ENCODE measurements at places on chromosomes 5 and 9.

GRCh38 chr5:177502886-177503285 lies 5.5 kb upstream of the PDLIM7 start:
- DNase-seq = no peak

- no peak for DNase-seq
Observed at GRCh38 chr5:78803941-78804340, 155.4 kb upstream of the LHFPL2 start.

DNA sequence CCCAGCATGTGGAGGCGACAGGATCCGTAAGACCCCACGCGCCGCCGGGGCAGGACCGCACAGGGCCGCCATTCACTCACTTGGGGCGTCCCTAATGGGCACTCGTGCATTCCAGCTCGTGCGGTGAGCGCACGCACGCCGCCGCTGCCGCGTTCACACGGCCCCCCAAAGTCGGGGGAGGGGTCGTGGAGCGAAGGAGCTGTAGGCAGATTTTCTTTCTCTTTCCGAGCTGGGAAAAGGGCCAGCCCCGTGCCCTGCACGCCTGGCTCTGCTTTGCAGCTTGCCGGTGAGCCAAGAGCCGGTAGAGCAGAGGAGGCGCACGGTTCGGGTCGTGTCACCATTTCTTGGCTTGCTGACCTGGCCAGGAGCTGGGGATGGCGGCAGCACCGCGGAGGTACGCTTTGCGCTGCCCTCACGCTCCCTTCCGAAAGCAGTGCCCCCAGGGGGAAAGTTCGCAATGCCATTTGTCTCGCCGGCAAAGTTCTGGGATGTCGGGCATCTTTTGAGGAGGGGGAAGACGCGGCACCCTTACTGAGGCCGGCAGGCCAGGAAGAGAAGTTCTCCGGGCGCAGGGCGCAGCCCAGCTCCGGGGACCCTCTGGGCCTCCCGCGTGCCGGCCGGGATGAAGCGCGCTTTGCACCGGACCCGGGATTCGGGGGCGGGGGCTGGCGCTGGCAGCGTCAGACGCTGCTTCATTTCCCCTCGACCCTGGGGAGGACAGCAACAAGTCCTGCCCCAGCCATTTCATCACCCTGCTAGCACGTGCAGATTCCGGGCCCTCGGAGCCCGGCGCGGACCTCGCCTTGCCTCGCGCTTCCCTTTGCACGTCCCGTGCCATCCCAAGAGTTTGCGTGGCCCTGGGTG lies 898 bp downstream of the STC2 start:
- DNase-seq = no peak

DNA sequence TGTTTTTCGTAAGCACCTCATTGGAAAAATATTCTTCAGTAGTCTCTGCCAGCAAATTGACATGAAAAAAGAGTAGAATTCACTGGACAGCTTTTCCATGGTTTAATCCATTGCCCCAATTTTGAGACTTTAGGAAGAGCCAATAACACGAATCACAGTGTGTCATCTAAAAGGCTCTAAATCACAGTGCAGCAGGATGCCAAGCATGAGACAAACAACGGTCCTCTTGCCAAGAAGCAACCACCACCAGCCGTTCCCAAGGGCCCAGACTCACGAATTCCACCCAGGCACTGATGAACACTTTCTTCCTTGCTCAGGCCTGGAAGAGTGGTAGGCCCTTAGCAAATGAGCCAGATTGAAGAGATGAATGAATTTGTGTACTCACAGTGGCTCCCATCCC lies 18.3 kb upstream of the IRX4 start:
- no peak for DNase-seq

DNA sequence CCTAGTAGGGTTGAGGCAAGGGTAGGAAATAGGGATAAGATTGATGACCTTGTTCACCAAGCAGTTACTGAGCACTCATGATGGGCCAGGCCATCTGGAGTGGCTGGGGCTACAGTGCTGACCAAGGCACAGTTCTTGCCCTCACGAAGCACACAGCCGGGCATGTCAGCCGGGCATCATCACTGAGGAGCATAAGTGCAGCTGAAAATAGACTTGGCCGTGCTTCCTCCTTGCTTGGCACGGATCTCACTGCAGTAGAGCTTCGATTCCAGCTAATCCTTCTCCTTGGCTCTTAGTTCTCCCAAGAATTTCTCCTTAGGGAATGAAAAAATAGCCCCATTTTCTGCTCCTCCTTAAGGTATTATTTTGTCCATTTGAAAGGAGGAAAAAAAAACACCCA lies 116.6 kb downstream of the NMUR2 start:
- DNase-seq = no peak

- DNase-seq = no peak
Observed at GRCh38 chr9:128706671-128707381, 4.5 kb downstream of the PKN3 start.

- DNase-seq = no peak
Observed at GRCh38 chr9:15977438-15977837, 424.6 kb downstream of the CCDC171 start.

- no peak for DNase-seq
Observed at GRCh38 chr5:80246995-80247729, 8.7 kb downstream of the SERINC5 start.

GRCh38 chr9:94563548-94563947 lies 8.7 kb downstream of the PCAT7 start:
- no peak for DNase-seq

GRCh38 chr9:93301911-93302541 lies 118.1 kb downstream of the WNK2 start:
- no peak for DNase-seq

GRCh38 chr9:5908918-5909317 lies 18.2 kb downstream of the MLANA start:
- no peak for DNase-seq

DNA sequence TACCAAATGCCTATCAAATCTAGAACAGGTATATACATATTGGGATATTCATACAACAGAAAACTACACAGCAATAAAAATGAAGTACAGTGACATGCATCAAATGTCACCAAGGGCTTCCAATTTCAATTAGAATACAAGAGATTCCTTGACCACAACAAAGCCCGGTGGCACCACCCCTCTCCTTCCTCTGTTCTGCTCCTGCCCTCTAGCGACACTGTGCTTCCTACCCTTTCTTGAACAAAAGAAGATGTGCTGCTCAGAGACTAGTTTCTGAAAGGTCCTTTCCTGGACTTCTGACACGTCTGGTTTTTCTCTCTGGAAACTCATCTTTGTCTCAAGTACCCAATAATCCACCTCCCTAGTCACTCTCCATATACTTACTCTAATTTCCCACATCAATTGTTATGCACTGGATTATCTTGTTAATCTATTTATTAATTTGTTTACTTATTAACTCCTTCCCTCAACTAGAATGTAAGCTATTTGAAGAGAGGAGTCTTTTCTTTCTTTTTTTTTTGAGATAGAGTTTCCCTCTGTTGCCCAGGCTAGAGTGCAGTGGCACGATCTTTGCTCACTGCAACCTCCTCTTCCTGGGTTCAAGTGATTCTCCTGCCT lies 70.4 kb upstream of the CTSV start:
- no peak for DNase-seq

DNA sequence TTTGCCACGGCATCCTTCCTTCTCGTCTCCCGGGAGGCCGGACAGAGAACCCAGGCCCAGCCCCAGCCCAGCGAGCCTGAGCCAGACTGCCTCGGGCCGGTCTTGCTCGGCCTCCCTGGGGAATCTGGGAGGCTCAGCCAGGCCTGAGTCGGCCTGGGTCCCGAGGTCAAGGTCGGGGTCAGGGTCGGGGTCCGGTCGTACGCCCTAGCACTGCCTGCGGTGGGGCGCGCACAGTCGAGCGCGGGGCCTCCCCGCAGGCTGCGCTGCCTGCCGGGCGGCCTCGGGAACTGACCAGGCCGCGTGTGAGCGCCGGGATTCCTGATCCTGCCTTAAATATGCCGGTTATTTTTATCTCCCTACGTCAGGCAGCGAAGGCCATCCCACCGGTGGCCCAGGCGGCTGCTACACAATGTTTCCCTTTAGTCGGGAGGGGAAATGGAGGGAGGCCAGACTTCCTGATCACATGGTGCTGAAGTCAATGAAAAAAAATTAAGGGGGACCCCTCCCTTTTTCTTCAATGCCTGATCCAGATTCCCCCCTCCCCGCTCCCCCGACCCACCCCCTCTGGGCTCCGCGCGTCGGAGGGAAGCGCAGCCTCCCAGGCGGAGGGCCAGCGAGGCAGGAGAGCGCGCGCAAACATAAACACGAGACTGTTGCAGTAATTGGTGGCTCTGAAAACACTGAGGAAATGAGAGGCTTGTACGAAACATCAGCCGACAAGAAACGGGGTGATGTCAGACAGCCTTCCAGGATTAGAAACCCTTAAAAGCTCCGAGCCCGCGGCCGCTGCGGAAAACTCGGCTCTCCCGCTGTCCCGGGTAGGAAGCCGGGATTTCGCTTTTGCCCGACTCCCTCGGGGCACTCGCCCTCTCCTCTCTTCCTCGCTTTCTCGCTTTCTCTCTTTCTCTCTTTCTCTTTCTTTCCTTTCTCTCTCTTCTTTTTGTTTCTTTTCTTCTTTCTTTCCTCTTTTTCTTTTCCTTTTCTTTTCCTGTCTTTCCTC lies 148.2 kb upstream of the KLF4 start:
- no peak for DNase-seq

- no peak for DNase-seq
Observed at GRCh38 chr9:124258607-124259157, 933 bp downstream of the NEK6 start.

DNA sequence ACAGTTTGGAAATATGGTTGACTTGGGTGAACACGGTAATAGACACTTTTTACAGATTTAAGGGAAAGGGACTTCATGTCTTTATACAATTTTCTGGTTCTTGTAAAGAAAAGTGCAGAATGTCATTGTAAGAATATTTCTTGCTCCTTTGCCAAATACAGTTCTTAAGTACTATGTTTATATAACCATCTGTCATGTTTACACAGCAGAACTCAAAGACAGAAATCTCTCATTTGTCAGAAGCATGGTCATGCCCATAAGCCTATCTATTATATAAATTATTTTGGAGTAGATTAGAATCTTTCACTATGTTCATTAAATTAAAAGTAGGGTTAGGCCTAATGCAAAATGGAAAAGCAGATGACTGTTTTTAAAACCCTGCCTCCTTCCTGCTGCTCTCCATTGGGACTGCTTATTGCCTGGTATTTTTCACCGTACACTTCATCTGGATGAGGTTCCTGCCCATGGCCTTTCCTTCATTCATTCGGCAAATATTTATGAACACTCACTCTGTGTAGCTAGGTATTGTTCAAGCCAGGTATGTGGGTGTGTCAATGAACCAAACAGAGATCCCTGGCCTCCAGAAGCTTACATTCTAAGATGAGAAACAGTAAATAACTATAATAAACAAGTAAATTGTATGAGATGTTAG lies 558.1 kb downstream of the NR2F1-AS1 start:
- no peak for DNase-seq

- no peak for DNase-seq
Observed at GRCh38 chr5:166651234-166651633, 1640.2 kb upstream of the WWC1 start.

- no peak for DNase-seq
Observed at GRCh38 chr5:91443761-91444467, 60.8 kb upstream of the ARRDC3 start.

DNA sequence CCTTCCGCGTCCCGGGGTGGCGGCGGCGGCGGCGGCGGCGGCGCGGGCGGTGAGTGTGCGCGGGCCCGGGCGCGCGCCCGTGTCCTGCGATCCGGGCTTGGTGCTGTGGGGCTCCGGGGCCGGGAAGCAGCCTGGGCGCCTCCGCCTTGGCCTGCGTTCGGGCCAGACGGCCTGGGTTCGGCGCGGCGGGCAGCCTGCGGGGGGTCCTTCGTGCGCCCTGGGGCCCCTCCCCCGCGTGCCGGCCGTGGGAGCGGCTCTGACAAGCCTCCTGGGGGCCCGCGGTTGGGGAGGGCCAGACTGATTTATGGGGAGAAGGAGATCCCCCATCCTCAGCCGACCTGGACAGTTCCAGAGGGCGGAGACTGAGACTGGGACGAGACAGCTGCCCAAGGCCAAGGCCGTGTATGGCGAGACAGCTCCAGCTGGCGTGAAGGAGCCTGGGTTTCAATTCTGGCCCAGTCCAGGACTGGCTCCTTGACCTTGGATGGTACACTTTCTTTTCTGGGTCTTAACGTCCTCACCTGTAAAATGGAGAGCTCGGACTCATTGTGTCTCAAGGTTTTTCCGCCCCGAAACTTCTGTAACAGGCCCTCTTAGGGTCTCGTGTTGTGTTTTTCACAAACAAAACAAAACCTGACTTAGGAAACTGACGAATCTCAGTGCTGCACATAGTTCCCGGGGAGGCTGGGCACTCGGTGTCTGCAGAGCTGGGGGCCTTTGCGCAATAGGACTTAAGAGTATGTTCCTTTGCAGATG lies 603 bp downstream of the TMEM268 start:
- DNase-seq = peak; percentile 54

- no peak for DNase-seq
Observed at GRCh38 chr9:13479096-13479495, 199.6 kb upstream of the MPDZ start.

GRCh38 chr9:76490249-76490990 lies 31.4 kb downstream of the GCNT1 start:
- no peak for DNase-seq

DNA sequence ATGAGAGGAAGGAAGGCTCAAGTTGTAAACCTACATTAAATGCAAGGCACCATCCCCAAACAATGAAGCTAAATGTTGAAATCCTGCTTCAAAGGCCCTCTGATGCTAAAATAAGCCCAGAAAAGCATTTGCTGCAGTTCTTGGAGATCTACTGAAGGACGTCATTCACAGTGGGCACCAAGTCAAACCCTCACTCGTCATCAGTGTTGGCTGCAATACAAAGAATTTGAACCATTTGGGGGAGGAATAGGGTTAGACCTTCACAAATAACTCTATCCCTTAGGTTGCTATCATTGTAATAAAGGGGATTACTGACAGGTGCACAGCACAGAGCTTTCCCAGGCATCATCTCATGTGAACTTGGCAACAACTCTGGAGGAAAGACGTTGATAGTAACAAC lies 9.3 kb upstream of the MEGF9 start:
- DNase-seq = no peak

- DNase-seq = no peak
Observed at GRCh38 chr5:52013523-52013922, 630.3 kb downstream of the ISL1 start.

GRCh38 chr9:84206801-84207370 lies 133.7 kb downstream of the SLC28A3 start:
- DNase-seq = no peak

DNA sequence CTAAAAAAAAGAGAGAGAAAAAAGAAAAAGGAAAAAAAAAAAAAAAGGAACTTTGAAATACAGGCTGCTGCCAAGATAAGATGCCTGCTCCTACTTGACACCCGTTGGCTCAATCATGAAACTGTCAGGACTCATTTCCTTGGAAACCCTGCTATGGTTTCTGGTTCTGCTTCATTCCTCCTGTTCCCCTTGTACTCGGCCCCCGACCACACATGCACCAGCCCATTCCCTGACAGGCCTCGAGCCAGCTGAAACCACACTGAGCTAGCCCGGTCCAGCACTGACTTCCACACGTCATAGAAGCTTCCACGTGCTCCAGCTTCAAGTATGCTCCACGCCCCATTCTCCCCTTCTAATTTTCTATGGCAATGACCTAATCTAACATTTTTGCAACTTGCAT lies 93.2 kb downstream of the MYO10 start:
- DNase-seq = no peak

DNA sequence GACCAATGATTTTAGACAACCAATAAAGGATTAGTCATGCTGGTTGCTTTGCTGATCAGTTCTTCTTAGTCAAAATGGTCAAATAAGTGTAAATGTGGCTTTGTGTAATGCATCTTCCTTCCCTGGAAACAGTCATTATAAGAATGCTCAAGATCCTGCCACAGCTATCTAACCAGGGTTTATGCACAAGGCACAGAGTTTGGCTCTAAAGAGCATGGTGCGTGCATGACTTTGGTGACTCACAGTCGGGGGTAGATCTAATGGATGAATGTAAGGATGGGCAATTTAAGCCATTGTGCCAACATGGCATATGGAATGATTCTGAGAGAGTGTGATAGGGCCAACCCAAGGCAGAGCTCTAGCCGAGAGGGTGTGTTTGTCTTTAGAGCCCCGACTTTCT lies 6.5 kb downstream of the LIX1 start:
- DNase-seq = no peak

All from NK-92 treated with Interleukin-12 subunit alpha and Interleukin-12 subunit beta, amount 100 ng/mL, for 24 hours (cell line).